ENCODE measurements at places on chromosomes 12 and 14.

GRCh38 chr14:50928002-50928635, 16.2 kb downstream of the PYGL start:
- DNase-seq = peak; percentile 58

- no peak for DNase-seq
Measured at GRCh38 chr14:22155571-22155970, 433.5 kb downstream of the DAD1 start.

- no peak for DNase-seq
Measured at GRCh38 chr12:72144553-72144952, 127.6 kb upstream of the TRHDE start.

DNA sequence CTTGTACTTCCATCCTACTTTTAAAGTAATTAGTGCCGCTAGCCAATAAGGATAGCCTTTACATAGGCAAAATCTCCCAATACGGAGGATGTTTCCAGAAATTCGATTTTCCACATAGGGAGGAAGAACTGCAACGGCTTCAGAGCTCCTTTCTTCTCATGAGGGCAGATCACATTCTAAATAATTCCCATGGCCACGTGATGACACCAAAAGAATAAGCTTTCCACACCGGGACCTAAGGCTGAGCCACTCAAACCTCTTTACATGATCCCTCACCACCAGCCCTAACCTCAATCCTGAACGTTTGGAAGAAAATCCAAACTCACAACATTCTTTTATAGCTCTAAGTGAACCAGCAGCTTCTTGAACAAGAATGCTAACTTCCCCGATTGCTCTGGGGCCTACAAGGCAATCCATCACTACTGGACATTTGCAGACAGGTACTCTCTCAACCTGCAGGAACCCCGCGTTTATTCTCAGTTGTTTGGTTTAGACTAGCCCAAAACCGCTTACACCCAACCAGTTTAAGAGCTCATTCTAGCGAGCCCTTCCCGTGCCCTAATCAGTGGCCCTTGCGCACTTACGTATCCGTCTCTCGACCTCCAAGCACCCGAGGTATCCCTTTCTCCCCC, 884 bp downstream of the CAPRIN2 start:
- no peak for DNase-seq

GRCh38 chr14:55127460-55127951, 1.5 kb upstream of the LGALS3 start:
- no peak for DNase-seq

DNA sequence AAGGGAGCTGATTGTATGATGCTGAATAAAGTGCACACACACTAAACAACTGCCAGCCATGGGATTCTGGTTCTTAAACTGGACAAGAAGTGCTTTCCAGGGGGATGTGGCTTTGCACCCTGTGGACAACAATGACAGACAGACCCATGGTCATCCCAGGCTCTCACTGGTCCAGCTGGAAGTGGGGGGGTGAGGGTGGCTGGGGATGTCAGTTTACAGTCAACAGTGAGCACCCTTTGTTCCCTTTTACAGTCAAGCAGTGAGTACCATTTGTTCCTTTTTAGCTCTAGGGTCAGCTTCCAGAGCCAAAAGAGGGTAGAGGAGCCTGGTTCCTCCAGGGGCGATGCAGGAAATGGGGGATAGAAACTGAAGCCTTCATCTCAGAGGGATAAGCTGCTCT, 100.7 kb downstream of the SMOC1 start:
- DNase-seq = no peak

- no peak for DNase-seq
Measured at GRCh38 chr12:57611108-57611826, at the start of gene ARHGEF25. TSS of gene ARHGEF25 (plus strand) at chr12:57611435. CDS start at chr12:57611895, 460 bp downstream.

DNA sequence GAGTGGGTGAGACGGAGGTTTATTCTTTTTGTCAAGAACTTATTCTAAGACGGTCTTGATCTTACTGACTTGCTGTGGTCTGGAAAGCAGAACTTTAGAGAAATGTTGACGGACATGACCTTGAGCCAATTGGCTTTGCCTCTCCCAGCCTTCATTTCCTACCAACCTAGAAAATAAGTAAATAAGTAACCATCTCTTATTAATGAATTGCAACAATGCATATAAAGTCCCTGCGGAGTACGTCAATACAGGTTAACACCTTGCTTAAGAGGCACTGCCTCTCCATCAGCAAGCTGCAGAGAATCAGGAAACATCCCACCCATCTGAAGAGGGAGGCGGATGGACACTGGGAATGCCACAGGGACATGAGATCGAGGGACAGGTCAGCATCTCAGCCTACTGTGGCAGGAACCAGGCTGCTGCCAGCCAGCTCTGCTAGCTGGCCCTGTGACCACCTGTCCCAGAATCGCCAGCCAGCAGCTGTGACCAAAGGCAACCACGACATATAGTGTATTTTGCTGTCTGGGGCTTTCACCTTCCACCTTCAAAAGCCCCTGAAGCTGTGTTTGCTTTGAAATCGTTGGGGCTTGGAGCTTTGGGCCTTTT, 208.3 kb downstream of the BCL11B start:
- peak; percentile 9 for DNase-seq

DNA sequence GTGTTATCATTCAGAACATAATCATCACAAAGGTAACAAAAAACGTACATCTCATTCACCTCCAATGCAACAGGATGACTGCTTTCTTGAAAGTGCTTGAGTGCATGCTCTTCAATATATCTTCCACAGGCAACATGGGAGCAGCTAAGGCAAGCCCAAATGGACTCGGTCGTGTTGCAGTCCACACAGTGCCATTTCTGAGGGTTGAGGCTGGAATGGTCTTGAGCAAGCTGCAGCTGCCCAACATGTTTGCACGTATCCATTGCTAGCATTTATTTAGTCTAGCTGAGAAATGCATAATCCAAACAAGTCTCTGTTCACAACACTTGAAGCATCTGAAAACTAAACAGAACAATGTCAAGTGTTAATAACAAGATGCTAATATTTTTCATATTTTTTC, 17.3 kb downstream of the USP44 start:
- no peak for DNase-seq

DNA sequence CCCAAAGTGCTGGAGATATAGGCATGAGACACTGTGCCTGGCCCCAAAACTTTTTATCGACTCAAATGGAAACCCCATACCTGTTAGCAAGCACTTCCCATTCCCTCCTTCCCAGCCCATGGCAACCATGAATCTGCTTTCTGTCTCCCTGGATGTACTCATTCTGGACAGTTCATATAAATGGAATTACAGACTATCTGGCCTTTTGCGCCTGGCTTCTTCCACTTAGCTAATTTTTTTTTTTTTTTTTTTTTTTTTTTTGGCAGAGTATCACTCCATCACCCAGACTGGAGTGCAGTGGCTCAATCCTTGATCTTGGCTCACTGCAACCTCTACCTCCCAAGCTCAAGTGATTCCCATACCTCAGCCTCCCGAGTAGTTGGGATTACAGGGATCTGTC, 134.5 kb upstream of the MED13L start:
- DNase-seq = no peak

Measured in adrenal gland (tissue), 19 donors.